ENCODE measurements at places on chromosomes 4 and X. TPM values are rescaled to one million over a fixed set of nuclear protein-coding genes. Genes with fewer than 3 reads are reported as not detected.

DNA sequence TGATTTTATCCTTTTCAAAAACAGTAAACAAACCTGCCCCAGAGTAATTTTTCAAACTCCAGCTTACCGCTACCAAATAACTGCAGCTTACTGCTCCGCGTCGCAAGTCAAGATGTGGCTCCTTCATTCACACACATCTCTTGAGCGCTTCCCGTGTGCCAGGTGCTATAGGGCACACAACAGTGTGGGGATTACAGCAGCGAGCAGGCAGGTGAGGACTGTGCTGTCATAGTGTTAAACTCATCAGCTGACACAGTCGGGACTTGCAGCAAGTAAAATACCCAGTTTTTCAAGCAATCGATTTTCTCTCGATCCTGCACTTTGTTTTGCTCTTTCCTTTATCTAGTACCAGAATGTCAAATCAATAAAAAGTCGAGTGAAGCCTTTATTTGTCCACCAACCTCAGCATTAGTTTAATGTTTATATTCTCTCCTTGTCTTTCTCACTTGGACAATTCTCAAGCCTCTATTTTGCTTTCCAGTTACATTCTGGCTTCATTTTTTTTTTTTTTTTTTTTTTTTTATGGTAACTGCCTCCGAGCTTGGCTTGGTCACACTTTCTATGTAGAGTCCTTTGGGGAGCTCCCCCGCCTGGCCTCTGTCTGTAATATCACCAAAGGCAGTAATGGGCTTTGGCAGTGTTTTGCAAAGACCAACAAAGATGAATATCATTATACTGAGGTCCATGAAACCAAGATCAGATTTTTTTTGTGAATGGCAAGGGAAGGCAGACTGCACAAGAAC is 8.3 kb upstream of the ASB5 start:
- DNase-seq, result peak; percentile 69
- H3K4me1 ChIP-seq, result peaks cover 17% of the 10 kb centered on the region
- no peaks in the 10 kb centered on the region for H3K36me3 ChIP-seq
- H3K27ac ChIP-seq, result peak overlapping the region; percentile 63

GRCh38 chr4:147943159-147943638 is 211.3 kb downstream of the ARHGAP10 start:
- no peak overlapping the region for H3K27ac ChIP-seq
- no peaks in the 10 kb centered on the region for H3K4me1 ChIP-seq
- no peak overlapping the region for H3K4me3 ChIP-seq
- DNase-seq, result no peak

- no peak overlapping the region for H3K4me3 ChIP-seq
- no peaks in the 10 kb centered on the region for H3K36me3 ChIP-seq
- H3K27ac ChIP-seq, result no peak overlapping the region
- DNase-seq, result peak; percentile 58
- H3K27me3 ChIP-seq, result no peaks in the 10 kb centered on the region
Measured at GRCh38 chr4:138938366-138938690, 77.3 kb upstream of the NOCT start.

GRCh38 chrX:153245288-153245731 is 66.2 kb downstream of the MAGEA1 start:
- H3K36me3 ChIP-seq, result no peaks in the 10 kb centered on the region
- H3K27ac ChIP-seq, result no peak overlapping the region
- peak; percentile 13 for DNase-seq
- no peaks in the 10 kb centered on the region for H3K4me1 ChIP-seq
- no peak overlapping the region for H3K4me3 ChIP-seq
- H3K27me3 ChIP-seq, result peaks cover 64% of the 10 kb centered on the region

DNA sequence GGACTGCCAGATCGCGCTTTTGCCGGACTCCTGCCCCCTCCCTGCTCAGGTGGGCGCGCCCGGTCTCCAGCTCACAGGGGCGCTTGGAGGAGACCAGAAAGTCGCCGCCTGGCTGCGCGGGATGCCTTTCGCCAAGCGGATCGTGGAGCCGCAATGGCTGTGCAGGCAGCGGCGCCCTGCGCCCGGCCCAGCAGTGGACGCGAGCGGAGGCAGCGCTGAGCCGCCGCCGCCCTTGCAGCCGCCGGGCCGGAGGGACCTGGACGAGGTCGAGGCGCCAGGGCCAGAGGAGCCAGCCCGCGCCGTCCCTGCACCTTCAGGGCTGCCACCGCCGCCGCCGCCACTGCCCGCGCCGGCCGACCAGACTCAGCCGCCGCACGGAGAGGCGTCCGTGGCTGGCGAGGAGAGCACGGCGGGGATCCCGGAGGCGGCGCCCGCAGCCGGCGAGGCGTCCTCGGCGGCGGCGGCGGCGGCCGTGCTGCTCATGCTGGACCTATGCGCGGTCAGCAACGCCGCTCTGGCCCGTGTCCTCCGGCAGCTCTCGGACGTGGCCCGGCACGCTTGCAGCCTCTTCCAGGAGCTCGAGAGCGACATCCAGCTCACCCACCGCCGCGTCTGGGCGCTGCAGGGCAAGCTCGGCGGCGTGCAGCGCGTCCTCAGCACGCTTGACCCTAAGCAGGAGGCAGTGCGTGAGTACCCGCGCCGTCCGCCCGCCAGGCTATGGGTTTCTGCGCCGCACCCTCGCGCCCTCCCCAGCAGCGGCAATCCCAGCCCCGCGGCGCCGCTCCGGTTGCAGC is 834 bp downstream of the NHS start:
- no peaks in the 10 kb centered on the region for H3K27me3 ChIP-seq
- H3K4me1 ChIP-seq, result no peaks in the 10 kb centered on the region
- DNase-seq, result peak; percentile 19

The CT45A10 gene
- not detected for total RNA-seq

The AKAP14 gene
- not detected for total RNA-seq
